A549 treated with DMSO at 1 μM for 4 hours (cell line): ENCODE measurements at places on chromosomes 5 and 9. TPM values are rescaled to one million over a fixed set of nuclear protein-coding genes. Genes with fewer than 3 reads are reported as not detected.

The SLC36A3 gene
- not detected in 5 replicates for total RNA-seq

The LMAN2 gene
- 172 to 250 TPM (median 197 TPM) in 5 replicates for total RNA-seq

The HRH2 gene
- 0.49 to 0.89 TPM (median 0.79 TPM) in 5 replicates for total RNA-seq

The GPR150 gene
- 0.08 to 0.14 TPM (median 0.14 TPM) in 4 of 5 replicates, not detected in the other for total RNA-seq

The WDR38 gene
- total RNA-seq = 0.07 to 0.15 TPM (median 0.09 TPM) in 3 of 5 replicates, not detected in the others

The NIPBL gene
- total RNA-seq = 13.4 to 15.8 TPM (median 13.7 TPM) in 5 replicates

The TAS2R1 gene
- not detected in 5 replicates for total RNA-seq

The RANBP6 gene
- 14.3 to 17.6 TPM (median 17.3 TPM) in 5 replicates for total RNA-seq

The EGR1 gene
- total RNA-seq = 7.2 to 14.2 TPM (median 11.2 TPM) in 5 replicates

The SHLD3 gene
- 2.1 to 3.0 TPM (median 2.4 TPM) in 5 replicates for total RNA-seq

The TRIP13 gene
- 54.3 to 72.1 TPM (median 66.0 TPM) in 5 replicates for total RNA-seq

The CCL19 gene
- total RNA-seq = not detected in 5 replicates

The OCLN gene
- 11.7 to 16.0 TPM (median 12.9 TPM) in 5 replicates for total RNA-seq

The IQGAP2 gene
- total RNA-seq = 1.0 to 1.4 TPM (median 1.3 TPM) in 5 replicates

The SGCD gene
- 3.7 to 4.9 TPM (median 4.0 TPM) in 5 replicates for total RNA-seq

The PAEP gene
- total RNA-seq = 0.13 to 0.46 TPM (median 0.20 TPM) in 3 of 5 replicates, not detected in the others
